KG1 (cell line): ENCODE measurements at places on chromosomes 2 and 18.

DNA sequence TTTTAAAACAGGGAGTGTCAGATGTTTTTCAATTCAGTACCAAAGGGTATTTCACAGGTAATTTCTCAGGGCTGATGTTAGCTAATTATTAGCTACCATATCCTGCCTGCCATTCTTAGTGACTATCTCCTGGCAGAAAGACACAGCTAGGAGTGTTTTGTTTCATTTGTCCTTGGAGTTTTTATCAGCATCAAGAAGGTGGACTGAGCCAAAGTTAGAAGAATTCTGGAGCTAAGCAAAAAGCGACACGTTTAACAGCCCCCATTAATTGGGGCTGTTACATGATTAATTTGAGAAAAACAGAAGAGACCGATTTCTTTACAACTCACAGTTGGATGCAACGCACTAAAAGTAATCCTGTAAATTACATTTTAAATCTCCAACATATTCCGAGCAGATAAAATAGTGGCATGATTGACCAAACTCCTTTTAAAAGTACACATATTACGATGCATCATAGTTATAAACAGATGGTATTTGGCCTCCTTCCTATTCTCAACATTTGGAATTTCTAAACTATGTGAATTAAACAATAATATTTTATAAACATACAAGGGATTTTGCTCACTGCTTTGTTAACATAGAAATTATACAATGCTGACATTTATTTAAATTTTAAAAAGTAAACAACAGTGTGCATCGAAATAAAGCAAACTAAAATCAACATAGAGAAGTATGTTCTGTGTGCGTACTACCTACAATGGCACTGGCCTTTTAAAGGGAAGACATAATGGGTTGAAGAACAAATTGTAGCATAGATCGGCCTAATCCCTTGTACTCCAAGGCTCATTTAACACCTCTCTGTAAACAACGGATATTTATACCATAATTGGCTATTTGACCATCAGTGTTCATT is 585.1 kb downstream of the ZEB2 start:
- no peak for DNase-seq

DNA sequence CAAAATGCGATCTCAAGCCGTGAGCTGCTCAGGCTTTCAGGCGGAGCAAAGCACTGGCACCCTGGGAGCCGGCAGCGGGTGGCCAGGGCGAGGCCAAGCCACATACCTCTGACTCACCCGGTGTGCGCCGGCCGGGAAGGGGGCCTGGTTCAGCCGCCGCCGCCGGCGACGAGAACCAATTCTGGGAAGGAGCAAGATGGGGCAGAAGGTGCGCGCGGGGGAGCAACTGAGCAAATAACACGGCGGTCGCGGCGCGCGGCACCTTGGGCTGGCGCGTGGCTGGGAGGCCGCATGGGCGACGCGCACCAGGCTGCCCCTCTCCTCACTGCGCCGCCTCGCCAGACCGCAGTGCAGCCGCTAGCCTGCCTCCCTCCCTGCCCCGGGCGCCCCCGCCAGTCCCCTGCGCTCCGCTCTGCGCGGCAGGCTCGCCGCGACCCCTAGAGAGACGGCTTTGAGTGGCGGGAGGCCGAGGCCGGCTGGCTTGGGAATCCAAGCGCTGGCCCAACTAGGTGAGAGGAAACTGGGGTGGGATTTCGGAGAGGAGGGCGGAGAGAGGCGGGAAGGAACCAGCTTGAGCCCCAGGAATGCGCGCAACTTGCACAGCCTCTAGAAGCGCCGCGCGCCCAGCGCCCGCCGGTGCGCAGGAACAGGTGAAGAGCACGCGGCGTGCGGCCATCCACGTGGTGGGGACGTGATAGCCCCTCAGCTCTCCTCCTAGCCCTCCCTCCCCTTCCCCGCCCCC is 3.2 kb downstream of the NRP2 start:
- no peak for DNase-seq

DNA sequence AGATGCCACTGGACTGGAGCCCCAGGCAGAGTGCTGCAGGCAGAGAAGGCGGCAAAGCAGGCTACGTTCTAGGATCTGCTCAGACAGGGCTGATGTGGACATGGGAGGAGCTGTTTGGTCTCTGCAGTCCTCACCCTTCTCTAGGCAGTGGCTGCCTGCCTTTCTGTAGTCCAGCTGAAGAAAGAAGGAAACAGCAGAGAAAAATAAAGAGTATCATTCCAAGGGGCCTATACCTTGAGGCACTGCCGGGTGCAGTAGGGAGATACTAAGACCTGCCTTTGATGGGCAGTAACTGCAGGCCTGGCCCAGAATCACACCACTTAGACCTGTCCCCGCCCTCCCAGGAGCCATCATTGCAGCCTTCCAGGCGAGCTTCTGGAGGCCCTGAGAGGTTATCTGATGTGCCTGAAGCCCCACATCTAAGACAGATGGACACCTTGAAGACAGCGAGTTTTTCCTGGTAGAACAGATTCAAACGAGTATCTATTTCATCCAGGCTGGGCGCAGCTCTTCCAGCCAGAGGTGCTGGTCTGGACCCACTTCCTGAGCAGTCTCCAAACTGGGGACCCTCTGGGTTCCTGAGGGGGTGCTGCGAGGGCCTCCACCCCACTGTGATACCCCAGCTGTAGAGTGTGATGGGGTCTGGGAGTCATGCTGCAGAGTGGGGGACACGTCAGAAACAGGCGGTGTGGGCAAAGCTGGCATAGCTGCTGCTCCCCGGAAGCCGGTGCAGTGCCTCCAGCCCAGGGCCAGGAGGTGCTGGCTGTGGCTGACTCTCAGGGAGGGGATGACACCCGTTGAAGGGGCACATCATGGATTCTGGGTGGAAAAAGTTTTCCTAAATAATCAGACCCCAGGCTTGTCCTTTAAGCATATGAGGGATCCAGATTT is 87.3 kb upstream of the OTOS start:
- no peak for DNase-seq

- no peak for DNase-seq
Measured at GRCh38 chr2:134261398-134262131, 7.7 kb downstream of the MGAT5 start.

DNA sequence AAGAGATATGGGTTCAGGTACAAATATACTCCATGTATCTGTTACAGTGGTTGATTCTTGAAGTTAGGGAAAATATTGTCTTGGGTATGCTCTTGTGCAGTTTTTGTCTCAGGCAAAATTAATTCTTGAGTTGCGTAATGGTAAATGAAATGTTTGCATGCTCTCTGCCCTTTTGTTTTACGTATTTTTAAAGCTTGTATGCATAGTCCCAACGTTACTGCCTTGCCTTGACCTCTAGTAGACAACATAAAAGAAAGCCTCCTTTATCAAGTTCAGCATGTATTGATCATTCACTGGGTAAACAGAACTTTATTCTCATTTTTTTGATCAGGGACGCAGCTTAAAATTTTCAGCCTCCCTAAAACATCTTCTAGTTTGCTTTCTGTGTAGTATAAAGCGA is 283.1 kb downstream of the THSD7B start:
- DNase-seq = no peak

DNA sequence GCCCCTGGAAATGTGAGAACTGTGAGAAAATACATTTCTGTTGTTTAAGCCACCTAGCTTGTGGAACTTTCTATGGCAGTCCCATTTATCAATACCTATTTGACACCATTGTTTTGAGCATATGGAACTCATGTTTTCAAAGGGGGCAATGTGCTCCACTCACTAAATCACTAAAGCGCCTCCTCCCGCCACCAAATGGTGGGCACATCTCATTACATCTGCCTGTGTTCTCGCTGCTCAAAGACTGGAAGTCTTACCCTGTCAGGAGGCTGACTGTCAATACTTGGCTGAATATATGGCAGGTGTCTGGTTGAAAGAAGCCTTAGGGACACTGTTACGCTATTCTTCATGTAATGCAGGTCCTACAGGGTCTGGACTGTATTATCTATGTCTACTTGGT is 767.7 kb downstream of the TSN start:
- DNase-seq = no peak

- no peak for DNase-seq
Measured at GRCh38 chr2:203892207-203892606, 24.6 kb downstream of the CTLA4 start.

GRCh38 chr2:71464389-71464788 is 11.0 kb downstream of the DYSF start:
- DNase-seq = no peak

DNA sequence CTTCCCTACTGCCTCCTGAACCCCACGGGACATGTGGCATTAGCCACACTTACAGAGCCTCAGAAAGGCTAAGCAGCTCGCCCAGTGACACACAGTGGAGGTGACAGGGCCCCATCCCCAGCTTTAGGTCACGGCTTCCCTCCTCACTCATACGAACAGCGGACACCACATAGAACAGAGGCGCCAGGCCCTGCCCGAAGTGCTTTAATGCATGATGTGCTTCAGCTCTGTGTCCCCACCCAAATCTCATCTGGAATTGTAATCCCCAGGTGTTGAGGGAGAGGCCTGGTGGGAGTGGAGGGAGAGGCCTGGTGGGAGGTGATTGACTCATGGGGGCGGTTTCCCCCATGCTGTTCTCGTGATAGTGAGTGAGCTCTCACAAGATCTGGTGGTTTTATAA is 135.3 kb downstream of the PTGR3 start:
- DNase-seq = no peak

- no peak for DNase-seq
Measured at GRCh38 chr18:42351455-42351854, 396.4 kb downstream of the PIK3C3 start.

DNA sequence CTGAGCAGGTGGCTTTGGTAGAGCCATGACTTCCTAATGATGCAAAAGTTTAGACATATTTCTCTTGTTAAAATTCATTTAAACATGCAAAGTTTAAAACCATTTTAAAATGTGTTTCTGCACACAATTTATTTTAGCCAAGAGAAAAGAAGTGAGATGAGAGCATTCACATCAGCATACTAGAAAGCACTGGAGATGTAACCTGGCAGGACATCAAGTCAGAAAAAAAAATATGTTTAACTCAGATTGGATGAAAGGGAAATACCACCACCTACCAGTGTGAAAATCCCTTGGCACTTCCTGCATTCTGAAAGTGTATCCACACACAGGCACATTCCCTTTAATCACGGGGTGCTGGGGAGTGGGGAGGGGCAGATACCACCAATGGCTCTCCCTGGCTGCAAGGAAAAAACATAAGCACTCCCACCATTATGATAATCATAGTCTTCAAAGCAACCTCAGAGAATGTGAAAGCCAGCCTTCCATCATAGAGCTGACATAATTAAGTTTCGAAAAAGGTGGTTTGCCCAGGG is 25.0 kb downstream of the DNER start:
- DNase-seq = no peak

- DNase-seq = no peak
Measured at GRCh38 chr2:44324971-44325426, 36.3 kb downstream of the PREPL start.

- DNase-seq = no peak
Measured at GRCh38 chr18:6836331-6836730, 106.8 kb downstream of the ARHGAP28 start.

- DNase-seq = no peak
Measured at GRCh38 chr18:26992926-26993325, 127.4 kb upstream of the AQP4 start.

GRCh38 chr18:56580026-56580425 is 58.4 kb downstream of the TXNL1 start:
- no peak for DNase-seq
